ENCODE measurements at places on chromosomes 5 and 9.

GRCh38 chr5:167900340-167900935 lies 391.0 kb upstream of the WWC1 start:
- DNase-seq, result no peak

- DNase-seq, result no peak
Measured at GRCh38 chr9:35533398-35533797, 43.5 kb downstream of the RUSC2 start.

- no peak for DNase-seq
Measured at GRCh38 chr9:119453490-119453911, 84.3 kb upstream of the BRINP1 start.

- DNase-seq, result no peak
Measured at GRCh38 chr9:121674952-121675351, 23.5 kb downstream of the DAB2IP start.

- DNase-seq, result no peak
Measured at GRCh38 chr5:175381130-175381529, 62.9 kb downstream of the DRD1 start.

DNA sequence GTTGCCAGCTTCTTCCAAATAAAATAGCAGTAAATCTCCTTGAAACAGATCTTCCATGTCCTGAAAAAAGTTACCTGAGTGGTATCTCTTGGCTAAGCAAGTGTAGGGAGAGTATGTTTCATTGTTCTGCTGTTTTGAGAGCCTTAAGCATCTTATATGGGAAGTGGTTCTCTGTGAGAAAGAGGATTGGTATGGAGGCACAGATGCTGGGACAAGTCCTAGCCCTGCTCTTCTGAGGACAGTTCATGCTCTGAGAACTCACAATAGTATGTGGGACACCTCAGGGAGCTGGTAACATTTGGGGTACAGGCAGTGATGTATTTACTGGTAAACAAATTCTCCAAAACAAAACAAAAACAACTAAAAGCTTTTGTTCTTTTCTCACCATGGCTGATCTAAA lies 2.0 kb downstream of the PPP3R2 start:
- DNase-seq, result no peak

- DNase-seq, result peak; percentile 4
Measured at GRCh38 chr9:19553441-19553840, 144.6 kb downstream of the ACER2 start.

GRCh38 chr5:107580889-107581820 lies 89.6 kb downstream of the EFNA5 start:
- DNase-seq, result no peak

DNA sequence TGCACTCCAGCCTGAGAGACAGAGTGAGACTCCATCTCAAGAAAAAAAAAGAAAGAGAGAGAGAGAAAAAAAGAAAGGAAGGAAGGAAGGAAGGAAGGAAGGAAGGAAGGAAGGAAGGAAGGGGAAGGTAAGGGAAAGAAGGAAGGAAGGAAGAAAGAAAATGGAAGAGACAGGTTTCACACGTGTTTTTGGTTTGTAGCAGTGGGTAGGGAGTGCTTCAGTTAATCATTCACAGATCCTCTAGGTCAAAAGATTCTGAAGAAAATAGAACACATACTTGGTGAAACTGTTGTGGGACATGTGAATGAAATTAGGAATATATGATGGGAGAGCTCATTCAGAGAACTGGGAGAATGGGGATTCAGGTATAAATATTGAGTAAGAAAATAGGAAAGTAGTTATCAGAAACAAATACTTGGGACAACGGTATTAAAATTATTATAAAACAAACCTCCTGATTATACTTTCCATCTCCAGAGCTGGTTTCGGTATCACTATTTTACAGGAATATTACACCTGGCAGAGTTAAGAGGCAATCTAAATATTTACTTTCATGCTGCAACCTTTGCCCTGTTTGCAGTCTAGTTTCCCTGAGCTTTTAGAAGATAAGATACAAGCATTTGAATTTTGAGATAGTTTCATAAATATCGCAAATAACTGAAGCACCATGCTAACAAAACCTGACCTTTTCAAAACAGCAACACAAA lies 37.2 kb downstream of the MARVELD2 start:
- no peak for DNase-seq

DNA sequence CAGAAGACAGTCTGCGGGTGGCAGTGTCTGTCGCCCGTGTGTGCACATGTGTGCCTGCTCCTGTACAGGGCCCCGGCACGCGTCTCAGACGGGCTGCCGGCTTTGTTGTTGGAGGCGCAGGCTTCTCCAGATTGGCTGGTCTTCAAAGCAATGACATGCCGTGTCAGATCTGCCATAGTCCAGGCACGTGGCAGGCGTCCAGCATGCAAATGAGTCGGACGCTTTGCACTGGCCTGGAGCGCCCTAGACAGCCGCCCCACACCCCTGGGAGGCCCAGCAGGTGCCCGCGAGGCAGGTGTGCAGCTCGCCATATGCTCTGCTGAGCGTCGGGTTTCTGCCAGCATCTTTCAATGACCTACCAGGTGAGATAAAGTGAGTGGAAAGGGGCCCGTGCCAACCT lies 71.5 kb downstream of the GADD45G start:
- peak; percentile 35 for DNase-seq

DNA sequence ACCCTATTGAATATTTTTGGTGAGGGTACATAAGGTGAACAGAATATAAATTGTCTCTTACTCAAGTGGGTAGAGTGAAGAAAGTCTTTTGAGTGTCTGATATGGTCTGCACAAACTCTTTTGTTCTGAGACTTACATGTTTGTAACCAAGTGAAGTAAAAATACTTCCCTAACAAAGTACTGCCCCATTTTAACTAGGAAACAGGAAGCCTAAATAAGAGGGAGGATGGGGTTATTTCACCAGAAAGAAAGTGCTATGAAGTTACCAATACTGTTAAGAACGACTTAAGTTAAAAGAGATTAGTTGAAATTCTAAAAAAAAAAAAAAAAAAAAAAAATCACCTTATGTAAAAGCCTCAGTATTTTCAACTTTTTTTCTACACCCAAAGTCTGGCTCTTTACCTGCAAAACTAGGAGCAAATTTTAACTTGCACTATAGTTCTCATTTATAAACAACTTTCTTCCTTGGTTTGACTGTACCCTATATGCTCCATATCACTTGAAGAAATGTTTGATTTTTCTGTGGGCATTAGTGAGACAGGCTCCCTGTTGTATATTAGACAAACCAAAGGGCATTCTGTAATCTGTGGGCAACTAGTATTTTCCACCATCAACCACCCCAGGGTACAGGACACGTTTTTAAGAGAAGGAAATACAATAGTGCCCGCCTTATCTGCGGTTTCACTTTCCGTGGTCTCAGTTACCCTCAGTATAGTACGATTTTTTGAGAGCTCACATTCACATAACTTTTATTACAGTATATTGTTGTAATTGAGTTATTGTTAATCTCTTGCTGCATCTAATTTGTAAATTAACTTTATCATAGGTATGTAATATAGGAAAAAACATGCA lies 127.7 kb downstream of the NR3C1 start:
- no peak for DNase-seq

DNA sequence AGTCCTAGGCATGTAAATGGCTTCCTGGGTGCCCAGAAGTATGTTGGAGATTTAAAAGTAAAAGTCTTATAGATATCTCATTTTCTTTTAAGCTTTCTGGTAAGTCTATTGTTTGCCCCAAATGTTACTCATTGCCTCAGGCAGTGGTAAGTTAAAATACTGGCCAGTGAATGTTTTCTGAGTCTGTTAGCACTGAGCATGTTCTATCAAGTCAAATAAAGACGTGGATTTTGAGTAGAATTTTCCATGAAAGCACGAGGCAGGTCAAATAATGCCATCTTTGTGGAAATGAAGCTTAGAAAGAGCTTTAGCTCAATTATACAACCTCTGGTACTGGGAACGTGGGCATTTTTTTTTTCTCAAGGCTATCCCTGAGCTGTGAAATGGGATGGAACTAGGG lies 651.3 kb upstream of the ACO1 start:
- no peak for DNase-seq

DNA sequence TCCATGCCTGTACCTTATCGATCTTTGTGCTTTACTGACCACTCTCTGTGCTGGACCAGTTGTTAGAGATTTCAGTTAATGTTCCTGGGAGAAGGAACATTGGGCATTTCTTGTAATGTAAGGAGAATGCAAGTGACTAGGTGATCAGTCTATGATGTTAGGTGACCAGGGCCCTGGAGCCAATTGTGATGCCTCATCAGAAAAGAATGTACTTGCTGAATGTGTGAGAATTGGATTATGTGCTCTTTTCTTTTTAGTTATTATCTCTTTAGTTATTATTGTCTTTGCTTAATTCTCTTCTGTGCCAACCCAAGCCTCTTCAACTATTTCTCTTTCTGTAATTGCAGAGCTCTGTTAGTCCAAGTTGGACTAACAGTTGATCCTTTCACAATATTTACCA lies 92.9 kb downstream of the LRRC70 start:
- no peak for DNase-seq

DNA sequence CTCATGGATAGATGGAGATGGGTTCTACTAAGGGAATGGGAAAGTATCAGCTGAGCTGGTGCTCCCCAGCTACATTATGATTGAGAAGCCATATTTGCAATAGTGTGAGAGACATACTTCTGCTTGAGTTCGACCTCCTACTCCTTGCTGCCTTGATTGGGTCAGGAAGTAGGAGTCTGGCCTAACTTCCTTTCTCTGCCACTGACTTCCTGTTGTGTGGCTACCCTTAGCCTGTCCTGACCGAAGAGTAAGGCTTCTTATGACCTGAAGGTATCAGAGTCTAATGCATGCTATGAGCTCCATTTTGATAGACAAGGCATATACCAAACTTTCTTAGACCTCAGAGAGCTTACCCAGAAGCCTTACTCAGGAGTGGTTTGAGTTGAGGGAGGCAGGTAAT lies 53.9 kb downstream of the OSTF1 start:
- DNase-seq, result no peak

GRCh38 chr9:133101356-133102189 lies 19.5 kb downstream of the RALGDS start:
- no peak for DNase-seq

DNA sequence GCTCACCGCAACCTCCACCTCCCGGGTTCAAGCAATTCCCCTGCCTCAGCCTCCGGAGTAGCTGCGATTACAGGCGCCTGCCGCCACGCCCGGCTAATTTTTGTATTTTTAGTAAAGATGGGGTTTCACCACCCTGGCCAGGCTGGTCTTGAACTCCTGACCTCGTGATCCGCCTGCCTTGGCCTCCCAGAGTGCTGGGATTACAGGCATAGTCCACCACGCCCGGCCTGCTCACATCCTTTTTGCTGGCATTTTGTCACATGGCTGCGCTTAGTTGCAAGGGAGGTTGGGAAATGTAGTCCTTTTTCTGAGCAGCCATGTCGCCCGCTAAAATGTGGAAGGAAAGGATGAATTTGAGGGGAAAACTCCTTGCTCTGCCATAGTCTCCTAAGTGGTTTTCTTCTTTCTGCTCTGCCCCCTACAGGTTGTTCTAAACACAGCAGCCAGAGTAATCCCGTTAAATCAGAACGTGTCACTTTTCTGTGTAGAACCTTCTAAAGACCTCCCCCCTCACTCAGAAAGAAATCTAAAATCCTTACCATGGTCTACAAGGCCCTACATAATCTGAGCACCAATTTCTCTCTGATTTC lies 57.8 kb upstream of the HSPA9 start:
- peak; percentile 67 for DNase-seq

DNA sequence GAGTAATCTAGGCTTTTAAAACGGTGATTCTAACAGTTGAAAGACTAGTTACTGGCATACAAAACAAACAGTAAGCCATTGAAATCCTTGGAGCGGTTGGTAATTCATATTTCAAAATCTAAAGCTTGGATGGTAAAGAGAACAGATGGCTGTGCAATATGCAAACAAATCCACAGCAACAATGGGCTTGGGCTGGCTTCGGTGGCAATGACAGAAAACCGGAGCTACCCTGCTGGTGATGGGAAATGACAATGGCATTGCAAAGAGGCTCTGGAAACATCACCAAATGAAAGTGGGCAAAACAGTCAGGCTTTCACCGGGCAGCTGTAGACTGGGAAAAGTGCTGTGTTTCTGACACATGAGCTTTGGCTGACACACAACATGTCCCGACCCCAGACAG lies 42.2 kb downstream of the MED27 start:
- DNase-seq, result peak; percentile 46

GRCh38 chr5:164504141-164504772 lies 998.8 kb downstream of the MAT2B start:
- peak; percentile 69 for DNase-seq

DNA sequence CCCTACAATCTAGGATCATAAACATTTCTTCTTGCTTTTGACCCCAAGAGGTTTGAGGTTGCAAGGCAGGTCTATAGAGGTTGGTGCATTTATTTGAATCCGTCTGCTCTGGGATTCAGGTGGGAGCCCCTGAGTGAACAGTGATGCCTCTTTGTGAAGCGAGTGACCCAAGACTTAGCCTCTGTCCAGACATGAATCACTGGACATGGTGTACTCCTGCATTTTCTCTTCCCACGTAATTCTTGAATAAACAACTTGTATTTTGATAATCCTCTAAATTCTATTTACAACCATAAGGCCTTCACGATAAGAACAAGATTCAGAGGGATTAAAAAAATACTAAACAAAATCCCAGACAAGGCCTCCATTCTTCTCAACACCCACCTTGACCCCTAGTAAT lies 67.5 kb upstream of the PLPP6 start:
- DNase-seq, result no peak

GRCh38 chr5:141199359-141200235 lies at the start of gene PCDHB11:
PCDHB11 (plus strand) TSS chr5:141199627; CDS start chr5:141199775, 148 bp downstream.
- peak; percentile 68 for DNase-seq

- no peak for DNase-seq
Measured at GRCh38 chr9:116654059-116654355, 33.1 kb upstream of the TRIM32 start.

DNA sequence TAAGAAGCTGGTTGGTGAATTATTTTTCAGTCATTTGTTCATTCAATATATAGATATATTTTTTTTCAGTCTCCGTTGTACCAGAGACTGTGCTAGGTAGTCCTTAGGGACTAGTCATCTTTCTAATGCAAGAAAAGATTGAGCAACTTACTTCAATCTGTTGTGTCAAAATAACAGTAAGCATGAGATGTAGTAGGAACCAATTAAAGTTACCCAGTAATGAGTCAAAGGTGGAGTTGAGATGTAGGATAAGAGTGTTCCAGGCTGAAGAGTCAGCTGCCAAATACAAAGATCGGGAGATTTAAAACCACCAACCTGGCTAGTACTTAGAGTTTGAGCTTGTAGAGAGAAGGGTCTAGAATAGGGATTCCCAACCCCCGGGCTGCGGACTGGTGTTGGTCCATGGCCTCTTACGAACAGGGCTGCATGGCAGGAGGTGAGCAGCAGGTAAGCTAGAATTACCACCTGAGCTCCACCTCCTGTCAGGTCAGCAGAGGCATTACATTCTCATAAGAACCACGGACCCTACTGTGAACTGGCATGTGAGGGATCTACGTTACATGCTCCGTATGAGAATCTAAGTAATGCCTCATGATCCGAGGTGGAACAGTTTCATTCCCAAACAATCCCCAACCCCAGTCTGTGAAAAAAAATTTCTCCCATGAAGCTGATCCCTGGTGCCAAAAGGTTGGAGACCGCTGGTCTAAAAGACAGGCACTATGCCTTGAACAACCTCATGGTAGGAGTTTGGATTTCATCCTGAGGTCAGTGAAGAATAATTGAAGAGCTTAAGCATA lies 1241.5 kb upstream of the WWC1 start:
- no peak for DNase-seq

Data from NCI-H82 (cell line).